ENCODE measurements at places on chromosomes 6 and 20.
A peak's percentile ranks its signal among the peaks of the same experiment; 100 is the strongest.

DNA sequence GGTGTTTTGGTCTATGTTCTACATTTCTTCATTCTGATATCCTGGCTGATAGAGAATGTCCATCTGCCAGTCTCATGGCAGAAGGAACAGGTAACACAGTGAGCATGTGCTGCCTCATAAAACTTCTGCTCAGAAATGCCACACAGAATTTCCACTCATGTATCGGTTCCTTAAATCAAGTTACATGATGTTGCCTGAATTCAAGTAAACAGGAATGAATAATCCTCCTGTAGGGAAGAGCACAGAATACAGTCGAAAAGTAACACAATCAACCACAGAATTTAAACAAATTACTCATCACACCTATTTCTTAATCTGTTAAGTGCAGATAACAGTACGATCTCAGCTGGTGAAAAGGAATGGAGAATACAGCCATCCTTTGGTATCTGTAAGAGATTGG, 74.7 kb downstream of the FAM217A start:
- DNase-seq, result no peak

DNA sequence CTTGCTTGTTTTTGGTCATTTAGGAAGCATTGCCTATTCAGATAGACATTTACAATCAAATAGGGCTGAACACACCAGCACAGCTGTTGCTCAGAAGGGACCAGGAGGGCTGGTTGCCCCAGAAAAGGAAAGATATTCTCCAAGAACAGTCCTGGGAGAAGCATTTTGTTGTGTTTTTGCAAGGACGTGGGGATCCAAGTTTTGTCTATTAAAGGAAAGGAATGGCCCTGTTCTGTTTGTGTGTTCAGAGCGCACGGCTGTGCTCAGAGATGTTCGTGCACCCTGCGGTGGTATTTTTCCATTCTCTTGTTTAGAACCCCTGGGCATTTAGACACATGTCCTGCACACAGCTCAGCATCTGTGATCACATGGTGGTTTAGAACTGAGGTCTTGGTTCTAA, 82.5 kb downstream of the TXNDC5 start:
- DNase-seq, result no peak

DNA sequence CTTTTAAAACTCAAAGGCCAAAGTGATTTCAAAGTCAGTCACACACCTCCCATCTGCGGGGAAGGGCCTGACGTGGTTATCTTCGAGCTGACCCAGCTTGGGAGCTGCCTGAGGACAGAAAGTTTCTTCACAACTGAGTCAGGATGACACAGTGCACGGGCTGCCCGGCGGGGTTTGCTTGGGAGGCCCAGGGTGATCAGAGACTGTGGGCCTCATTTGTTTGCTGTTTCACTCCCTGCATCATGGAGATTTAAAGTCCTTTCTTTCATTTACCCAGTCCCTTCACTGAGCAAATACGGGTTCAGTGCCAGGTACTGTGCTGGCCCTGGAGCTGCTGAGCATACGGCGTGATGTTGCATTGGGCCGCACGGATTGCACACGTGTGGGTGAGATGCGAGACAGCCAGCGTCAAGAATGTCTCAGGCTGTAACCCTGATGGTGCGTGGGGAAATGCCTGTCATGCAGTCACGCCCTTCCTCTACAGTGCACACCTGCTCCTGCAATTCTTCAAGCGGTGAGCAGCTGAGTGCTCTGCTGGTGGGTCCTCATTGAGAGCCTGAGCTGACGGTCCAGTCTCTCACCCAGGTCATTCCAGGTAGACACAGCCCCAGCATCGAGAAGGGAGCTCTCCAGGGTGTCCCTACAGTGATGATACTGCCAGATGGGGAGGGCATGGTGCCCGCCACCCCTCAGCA, 82.7 kb upstream of the PMEPA1 start:
- no peak for DNase-seq

GRCh38 chr6:6002005-6002847, 4.5 kb downstream of the NRN1 start:
- DNase-seq, result no peak

GRCh38 chr20:49729780-49730179, 16.1 kb upstream of the B4GALT5 start:
- DNase-seq, result no peak

DNA sequence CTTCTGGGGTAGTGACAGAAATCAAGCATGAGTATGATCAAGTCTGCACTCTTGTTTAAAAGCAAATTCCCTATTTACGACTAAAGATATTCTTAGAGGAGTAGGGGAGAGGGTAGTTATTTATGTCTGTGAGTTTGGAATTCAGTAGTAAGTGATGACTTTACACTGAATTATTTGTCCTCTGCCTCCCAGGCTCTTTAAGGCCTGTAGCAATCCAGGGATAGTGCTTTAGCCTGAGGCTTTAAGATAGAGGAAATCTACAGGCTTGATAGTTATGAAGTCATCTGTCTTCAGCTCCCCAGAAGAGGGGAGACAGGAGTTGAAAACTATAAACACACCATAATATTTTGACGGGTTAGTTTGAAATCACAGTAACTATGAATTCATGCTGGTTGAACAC, 664.5 kb downstream of the EPM2A start:
- DNase-seq, result no peak

GRCh38 chr20:23266530-23267398, 83.8 kb upstream of the NXT1 start:
- no peak for DNase-seq

DNA sequence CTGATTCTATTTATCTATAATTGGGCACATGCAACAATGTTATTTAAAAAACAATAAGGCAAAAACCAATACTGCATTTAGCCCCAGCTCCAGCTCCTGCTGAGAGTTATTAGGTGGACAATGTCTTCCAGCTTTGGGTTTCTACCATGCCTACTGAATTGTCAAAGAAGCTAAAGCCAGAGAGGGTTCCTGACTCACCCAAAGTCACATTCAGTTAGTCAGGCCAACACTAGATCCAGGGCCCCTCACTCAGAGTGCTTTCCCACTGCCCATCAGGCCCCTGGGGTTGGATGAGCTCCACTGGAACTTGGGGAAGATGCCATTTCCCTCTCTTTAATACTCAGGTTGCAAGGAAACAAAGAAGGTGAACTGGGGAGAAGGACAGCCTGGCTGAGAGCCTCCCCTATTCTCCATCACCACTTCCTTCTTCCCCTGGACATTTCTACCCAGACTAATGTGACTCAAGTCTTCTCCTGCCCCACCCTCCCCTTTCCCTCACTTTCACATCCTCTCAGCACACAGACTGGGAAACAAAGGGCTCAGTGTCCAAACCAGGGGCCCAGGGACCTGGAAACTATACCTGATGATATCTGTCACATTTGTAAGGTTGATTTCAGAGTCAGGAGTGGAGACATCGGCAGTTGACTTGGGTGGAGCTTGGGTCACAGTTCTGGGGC, 6.0 kb downstream of the TREM1 start:
- DNase-seq, result no peak

DNA sequence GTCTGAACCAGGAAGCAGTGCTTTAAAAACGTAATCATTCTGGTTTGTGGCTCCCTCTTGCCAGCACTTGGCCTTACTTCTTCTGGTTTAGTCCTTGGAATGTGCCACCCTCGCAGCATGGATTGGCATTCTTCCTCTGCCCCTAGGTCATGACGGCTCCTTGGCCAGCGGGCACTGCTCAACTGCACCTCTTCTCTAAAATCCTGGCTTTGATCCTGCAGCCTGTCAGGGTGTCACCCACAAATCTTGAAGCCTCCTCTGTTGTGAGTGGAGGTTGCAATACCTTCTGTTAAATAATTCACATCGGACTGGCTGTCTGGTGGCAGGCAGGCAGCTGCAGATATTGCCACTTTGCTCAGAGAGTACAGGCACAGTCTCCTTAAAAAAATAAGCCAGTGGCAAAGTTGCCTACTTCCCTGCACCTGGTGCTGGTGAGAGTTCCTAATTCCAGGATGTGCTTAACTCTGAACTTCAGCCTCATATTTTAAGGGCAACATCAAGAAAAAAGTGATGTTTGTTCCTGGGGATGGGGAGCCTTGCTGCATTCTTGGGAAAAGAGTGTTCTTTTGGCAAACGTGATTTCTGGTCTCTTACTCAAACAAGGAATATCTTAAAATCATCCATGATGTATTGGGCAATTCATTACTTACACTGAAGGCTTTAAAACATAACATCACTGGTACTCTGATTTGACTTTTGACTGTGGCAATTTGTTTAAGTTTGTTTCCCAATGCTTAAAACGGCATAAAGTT, 179.8 kb downstream of the FOXA2 start:
- peak; percentile 1 for DNase-seq

- DNase-seq, result no peak
Measured at GRCh38 chr6:169913096-169913638, 161.7 kb downstream of the ERMARD start.

DNA sequence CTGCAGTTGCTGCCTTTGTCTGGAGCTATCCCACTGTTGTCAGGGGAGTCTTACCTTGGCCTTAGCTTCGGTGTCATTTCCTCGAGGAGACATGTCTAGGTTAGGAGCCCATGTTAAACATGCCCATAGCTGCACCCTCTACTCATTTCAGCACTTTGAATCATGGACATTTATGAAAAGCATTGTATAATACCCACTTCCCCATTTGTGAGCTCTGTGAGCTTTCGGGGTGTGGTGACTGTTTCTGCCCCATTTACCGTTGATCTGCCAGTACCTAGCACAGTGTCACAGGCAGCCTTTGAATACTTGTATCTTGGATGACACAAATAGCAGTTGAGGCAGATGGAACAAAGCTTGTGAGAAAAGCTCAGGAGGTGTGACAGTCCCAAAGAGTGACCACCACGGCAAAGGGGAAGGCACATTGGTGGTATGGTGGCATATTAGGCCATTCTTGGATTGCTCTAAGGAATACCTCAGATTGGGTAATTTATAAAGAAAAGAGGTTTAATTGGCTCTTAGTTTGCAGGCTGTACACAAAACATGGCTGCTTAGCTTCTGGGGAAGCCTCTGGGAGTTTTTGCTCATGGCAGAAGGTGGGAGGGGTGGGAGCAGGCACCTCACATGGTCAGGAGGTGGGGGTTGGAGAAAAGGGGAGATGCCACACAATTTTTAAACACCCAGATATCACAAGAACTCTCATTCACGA, 42.0 kb downstream of the JARID2 start:
- peak; percentile 12 for DNase-seq

- DNase-seq, result no peak
Measured at GRCh38 chr20:23608251-23608846, 2.6 kb upstream of the CST9 start.

- DNase-seq, result peak; percentile 62
Measured at GRCh38 chr20:50394569-50394968, 115.6 kb upstream of the PTPN1 start.

DNA sequence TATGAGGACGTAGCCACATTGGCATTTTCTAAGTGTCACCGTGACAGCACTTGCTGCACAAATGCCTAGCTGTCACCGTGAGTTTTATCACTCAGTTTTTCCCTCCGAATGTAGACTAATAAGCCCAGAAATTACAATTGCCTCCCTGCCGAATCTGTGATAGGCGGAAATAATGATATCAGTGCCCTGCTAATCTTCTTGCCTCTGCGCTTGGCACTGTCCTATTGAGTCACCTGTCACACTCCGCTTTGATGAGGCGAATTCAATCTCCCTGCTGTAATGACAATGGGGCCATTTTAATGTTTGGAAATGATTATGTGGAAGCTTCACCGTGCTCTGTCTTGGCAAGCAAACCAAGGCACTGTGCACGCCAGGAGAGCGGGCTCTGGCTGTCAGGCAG, 112.8 kb downstream of the LINC00237 start:
- DNase-seq, result no peak

DNA sequence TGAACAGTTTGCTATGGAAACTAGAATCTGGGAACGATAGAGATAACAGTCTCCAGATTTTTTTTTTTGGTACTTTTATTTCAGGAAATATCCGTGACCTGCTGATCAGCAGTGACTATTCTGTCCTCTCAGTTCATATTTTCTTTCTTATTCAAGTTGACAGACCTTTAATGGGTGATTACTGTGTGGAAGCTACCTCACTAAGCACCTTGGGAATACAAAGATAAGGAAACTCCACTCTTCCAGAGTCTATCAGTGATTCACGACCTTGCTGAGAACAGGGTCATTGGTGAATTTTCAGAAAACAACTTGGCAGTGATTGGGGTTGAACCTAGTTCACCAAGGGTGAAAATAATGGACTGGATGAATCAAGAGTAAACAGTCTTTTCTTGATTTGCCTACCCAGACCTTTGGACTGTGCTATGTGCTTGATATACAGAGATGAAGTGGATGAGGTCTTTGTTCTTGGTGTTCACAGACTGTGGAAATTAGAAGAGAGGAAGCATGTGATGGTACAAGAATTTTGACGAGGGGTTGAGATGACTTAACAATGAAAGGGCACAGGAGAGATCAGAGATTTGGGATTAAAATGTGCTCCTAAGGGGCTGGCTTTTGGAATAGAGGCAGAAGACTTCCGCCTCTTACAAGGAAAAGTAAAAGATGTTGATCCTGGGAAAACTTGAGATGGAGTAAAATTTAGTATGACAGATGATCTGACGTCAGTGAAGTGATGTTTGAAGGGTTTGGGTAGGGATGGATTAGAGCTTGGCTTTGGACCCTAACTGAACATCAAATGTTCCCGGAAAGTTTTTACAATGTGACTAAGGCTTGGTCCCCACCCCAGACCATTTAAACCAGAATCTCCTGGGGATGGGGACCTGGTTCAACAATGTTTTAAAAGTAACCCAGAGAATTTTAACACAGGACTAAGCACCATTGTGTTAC, 1.2 kb downstream of the KAT14 start:
- DNase-seq, result no peak

- peak; percentile 53 for DNase-seq
Measured at GRCh38 chr6:52547647-52548352, 29.1 kb downstream of the TRAM2 start.

All from RPMI8226 (cell line).